HAP-1 (cell line): ENCODE measurements at places on chromosomes 4 and X.

- peak; percentile 71 for DNase-seq
These were observed 969 bp downstream of the STIM2 start for GRCh38 chr4:26861434-26862186.

- DNase-seq = no peak
These were observed 283.3 kb downstream of the PTTG2 start for GRCh38 chr4:38243388-38244053.

DNA sequence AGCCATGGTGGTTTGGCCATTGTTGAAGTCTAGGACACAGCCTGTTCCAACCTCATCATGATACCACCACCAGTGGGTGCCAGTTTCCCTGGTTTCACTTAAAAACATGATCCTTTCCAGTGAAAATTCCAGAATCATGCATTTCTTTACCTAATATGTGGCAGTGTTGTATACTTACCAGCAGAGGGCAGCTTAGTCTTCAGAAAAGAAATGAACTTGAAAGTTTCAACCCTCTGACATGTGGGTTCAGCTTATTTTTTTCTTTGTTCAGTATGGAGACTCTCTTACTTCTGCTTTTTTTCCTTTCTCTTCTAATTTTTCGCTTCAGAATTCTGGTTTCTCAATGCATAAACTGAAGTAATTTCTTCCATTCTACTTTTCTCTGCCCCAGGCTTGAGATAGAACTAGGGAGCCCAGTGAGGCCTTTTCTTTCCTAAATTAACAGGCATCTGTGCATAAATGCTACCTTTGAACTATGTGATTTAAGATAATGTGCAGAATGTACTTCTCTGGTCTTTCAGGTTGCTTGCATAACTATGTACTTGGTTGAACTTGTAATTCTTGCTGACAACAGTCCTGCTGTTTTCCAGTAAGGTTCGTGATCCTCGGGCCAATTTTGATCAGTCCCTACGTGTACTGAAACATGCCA, 10.7 kb downstream of the LIAS start:
- peak; percentile 70 for DNase-seq

DNA sequence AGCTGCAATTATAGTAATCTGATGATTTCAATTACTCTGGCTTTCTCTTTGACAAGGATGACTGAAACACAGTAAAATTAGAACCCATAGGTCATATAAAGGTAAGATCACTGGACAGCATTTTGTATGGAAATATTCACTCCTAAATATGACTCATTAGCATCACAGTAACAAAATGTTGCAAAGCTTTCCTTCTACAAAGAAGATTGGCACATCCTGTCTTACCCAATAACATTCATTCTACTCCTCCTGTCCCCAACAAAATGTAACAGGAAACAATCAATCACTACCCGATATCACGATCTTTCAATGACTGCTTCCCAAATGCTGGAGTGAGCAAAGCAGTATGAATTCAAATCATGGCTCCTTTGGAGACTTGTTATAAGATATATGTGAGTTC, 95.3 kb downstream of the FANCB start:
- DNase-seq = no peak

DNA sequence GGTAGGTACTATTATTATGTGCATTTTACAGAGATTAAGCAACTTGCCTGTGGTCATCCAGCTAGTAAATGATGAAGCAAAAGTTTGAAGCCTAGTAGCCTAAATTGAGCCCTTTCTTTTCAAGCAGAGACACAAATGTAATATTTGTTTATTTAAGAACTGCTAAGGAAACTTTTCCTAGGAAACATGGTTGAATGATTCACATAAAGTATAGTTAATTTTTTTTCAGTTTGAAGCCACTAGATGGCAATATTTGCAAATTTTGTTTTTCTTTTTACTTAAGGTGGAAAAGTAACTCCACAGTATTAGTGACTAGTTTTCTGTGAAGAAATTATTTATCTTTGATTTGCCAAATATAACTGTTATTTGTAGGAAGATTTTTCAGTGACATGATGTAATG, 52.8 kb upstream of the ANKRD17 start:
- DNase-seq = no peak

DNA sequence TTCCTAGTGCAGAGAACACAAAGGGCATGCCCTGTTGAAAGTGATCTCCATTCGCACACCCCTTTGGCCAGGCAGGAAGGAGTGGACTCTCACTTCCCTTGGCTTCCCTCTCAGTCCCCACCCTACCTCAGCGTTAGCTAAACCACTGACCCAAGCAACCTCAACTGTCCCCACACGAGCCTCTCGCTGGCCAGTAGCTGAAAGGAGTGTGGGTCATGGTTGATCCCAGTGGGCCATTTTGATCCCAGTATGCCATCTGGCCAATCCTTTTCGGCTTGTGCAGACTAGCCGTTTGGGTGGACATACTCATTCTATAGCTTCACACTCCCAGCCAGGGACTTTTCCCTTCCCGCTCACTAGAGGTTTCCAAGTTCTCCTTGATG, 24.4 kb upstream of the BCORL1 start:
- no peak for DNase-seq

DNA sequence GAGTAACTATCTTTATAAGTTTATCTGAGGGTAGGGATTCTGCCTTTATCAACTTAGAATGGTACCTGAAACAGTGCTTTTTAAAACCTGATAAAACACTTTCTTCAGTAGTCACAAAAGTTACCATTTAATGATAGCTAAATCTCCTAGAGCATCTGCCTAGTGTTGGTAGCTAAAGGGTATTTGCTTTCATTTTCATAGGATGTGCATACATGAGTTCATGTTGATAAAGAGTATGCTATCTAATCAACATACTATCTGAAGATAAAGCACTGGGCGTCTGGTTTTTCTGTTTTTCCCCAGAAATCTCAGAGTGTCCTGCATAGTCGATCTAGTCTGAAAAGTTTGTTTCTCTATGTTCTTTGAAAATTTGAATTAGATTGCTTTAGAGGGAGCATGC, 75.1 kb downstream of the ADGRL3 start:
- no peak for DNase-seq

DNA sequence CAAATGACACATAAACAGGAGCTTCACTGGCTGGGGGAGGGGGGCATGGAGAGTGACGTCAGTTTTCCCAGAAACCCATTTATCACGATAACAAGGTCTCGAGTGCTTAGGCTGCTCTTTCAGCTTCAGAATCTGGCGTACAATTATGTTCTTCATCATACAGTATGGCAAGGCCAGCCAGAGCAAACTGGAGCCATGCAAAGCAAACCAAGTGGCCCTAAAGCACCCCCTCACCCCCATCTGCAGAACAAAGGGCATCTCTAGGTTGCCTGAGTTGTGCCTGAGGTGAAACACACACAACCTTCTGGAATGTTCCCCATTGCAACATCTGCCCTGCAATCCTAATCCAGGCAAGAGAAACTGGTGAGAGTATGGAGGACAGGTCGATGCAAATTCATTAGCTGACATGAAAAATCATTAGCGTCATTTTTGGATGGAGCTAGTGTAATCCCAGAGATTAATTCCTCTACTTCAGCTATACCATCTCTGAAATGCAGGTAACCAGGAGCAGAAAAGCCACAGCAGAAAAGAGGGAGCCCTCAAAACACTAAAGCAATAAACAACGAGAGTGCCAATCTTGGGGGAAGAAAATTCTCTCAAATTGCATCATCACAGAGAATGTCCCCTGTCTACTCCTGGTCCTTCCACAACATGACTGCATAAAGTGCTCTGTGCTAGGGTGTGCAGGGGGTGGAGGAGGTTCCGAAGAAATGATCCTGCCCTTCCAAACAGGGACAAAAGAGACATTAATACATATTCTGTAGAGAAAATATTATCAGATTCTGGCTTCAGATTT, 1.8 kb downstream of the SEPTIN6 start:
- DNase-seq = peak; percentile 62

DNA sequence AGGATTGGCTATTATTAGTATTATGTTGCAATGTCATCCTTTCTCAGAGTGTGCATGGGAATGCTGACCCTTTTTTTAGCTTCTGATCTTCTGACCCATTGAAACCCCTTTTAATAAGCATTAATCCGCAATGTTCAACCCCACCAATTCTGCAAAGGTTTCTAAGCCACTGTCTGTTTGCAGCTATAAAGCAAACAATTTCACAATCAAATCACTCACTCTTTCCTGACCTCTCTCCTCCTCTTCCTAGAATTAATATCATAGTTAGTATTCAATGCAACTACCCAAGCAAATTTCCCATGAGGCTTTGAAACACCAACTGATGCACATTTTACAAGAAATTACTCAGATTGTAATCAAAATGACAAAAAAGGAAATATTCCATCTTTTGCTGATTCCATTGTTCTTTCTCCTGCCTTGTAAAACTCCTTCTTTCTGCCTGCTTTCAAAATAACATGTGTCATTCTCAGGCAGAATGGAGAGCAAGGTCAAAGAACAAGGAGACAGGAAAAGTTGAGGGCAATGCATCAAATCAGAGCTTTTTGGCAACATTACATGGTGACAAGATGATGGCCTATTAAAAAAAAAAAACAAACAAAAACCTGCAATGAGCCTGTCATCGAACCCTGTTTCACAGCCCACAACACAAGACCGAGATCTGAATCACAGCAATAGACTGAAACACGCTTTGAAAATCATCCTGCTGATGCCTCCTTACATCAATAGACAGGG, 253.2 kb upstream of the AR start:
- no peak for DNase-seq

DNA sequence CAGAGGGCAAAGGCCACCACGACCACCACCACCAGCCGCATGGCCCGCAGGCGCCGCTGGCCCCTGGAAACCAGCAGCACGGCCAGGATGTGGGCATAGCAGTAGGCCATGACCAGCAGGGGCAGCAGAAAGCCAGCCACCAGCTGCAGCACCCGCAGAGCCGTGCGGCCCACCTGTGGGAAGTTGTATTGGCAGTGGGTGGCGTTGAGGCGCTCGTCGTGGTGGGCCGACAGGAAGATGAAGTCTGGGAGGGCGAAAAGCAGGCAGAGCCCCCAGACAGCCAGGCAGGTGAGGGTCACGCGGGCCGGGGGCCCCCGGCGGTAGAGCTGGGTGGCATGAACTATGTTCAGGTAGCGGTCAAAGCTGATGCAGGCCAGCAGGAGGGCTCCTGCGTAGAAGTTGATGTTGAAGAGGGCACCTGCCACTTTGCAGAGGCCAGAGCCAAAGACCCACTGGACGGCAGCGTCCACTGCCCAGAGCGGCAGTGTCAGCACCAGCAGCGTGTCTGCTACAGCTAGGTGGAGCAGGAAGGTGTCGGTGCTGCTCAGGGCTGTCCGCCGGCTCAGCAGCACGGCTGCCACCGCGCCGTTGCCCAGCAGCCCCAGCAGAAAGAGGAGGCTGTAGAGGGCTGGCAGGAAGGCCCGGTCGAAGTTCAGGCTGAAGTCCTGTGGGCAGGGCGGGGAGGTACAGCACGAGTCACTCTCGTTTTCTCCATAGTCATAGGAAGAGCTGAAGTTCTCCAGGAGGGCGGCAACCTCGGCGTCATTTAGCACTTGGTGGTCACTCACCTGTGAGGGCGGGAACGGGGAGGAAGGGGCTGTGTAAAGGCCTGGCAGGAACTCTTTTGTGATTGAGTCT, 1.4 kb downstream of the CXCR3 start:
- no peak for DNase-seq

GRCh38 chr4:185017964-185018772, at the start of gene HELT:
Gene HELT (plus strand): TSS chr4:185018490. CDS start chr4:185018929, 439 bp downstream.
- no peak for DNase-seq

DNA sequence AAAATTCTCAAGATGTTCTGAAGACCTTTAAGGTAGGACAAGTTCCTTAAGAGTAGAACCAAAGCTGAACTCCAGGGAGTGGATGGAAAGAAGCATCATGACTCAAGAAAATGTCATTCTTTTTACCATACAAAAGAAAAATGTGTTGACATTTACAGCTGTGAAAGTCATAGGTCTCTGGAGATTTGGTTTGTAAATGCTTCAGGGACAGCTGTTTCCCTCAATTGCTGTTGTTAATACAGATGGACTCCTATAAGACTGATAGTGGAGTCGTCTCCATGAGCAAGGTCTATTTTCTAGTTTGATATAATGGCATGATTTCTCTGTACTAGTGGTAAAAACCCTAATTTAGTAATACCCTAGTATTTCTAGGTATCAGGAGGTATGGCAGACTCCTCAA, 101.7 kb downstream of the PHOX2B start:
- DNase-seq = no peak

GRCh38 chr4:15702941-15703403, at the start of gene BST1:
Gene BST1 (plus strand): TSS chr4:15703065. CDS start chr4:15703145, 80 bp downstream.
- DNase-seq = peak; percentile 27

DNA sequence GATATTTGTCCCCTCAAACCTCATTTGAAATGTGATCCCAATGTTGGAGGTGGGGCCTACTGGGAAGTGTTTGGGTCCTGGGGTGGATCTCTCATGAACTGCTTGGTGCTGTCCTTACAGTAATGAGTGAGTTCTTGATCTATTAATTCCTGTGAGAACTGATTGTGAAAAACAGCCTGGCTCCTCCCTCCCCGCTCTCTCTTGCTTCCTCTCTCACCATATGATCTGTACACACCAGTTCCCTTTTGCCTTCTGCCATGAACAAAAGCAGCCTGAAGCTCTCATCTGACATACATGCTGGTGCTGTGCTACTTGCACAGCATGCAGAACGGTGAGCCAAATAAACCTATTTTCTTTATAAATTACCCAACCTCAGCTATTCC, 11.2 kb upstream of the YIPF7 start:
- DNase-seq = no peak

DNA sequence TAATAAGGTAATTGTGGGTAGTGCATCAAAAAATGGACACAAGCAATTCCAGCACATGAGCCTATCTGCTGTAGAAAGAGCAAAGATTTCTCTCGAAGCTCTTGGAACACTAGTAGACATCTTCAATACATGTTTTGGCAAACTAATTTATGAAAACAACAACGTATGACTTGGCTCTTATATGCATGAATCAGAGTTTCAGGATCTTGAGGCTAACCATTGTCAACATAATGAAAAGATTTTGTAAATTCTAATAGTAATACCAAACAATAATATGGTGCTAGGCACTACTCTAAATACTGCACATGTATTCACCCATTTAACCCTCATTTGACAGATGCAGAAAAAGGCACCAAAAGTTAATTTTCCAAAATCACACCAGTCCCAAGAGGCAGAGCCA, 25.1 kb upstream of the ANKRD50 start:
- no peak for DNase-seq

- peak; percentile 31 for DNase-seq
These were observed 22.4 kb upstream of the ARMCX4 start for GRCh38 chrX:101462892-101463291.

- no peak for DNase-seq
These were observed 588.2 kb upstream of the ADGRL3 start for GRCh38 chr4:60611762-60612496.

DNA sequence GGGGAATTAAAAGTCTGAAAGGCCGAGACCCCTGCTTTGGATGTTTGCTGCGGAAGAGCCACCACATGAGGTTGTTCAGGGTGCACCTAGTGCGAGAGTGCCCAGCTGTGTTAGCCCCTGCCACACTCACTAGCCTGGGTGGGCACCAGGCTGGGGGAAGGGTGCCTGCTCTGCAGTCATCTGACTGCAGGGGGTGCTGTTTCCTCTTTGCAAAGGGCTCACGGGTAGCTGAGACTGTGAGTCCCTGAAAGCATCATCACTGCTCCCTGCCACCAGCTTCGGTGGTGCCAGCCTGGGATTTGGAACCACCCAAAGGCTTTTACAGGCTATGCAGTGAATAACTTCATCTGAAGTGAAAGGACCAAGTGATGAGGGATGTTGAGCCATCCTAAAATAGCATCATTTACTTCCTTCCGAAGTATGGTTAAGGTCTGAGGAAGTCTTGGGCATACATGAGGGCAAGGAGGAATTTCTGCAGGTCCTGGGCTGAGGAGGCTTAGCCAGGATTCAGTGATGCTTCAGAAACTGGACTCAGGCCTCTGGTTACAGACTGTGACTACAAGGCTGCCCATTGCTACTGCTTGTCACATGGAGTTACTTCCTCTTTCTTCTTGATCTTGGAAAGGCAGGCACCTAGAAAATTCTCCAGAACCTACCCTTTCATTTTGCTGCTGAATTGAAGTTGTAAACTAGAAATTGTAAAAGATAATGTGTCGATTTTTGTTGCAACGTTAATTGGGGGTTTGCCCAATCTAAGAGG, 293.2 kb upstream of the PRPS2 start:
- DNase-seq = peak; percentile 67
